ENCODE measurements at places on chromosomes 12 and 14.

- no peak for DNase-seq
Measured at GRCh38 chr14:93011650-93012325, 88.8 kb downstream of the CHGA start.

GRCh38 chr12:45208604-45209487 is 7.0 kb upstream of the ANO6 start:
- DNase-seq, result no peak

- DNase-seq, result no peak
Measured at GRCh38 chr14:77058117-77058516, 29.6 kb upstream of the IRF2BPL start.

DNA sequence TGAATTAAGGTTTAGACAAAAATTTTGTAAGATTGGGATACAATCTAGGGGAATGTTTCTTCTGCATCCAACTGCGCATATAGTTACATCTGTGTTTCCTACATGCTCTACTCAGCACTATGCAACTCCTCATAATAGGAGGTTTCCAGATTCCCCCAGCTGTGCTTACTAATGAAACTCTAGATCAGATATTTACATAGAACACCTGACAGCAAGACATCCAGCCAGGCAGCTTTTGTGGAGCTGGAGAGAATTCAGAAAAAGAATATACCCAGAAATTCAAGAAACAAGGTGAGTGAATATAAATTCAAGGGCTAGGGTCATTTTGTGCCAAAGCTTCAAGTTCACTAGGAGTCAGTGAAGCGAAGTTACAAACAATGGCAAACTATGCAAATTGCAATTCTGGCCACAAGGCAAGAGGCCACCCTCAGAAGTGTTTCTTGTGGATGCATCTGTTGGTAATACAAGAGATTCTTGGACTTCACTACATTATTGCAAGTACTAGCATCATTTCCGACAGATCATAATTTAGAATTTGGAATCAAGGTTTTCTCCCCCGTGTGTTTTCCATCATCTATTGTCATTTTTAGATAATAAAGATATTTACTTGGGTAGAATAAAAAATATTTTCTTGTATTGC is 341.2 kb upstream of the NAV3 start:
- no peak for DNase-seq

GRCh38 chr14:100837805-100838350 is 12.0 kb downstream of the MEG3 start:
- no peak for DNase-seq

- DNase-seq, result no peak
Measured at GRCh38 chr14:38143659-38144505, 63.8 kb upstream of the SSTR1 start.

DNA sequence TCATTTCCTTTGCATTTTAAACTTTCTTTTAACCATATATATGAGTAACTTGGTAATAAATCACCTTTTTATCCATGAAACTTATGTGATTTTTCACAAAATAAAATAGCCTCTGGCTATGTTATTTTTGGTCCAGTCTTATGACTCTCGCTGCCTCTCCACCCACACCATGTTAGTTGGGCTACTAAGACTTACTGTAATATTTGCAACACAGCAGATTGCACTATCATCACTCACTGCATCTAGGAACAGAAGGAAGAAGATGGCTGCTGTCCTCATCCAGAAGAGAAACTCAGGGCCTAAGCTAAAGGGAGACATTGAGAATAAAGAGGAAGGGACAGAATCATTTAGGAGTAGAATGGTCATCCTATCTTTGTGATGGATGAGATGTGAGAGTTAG is 12.6 kb upstream of the B4GALNT3 start:
- no peak for DNase-seq

DNA sequence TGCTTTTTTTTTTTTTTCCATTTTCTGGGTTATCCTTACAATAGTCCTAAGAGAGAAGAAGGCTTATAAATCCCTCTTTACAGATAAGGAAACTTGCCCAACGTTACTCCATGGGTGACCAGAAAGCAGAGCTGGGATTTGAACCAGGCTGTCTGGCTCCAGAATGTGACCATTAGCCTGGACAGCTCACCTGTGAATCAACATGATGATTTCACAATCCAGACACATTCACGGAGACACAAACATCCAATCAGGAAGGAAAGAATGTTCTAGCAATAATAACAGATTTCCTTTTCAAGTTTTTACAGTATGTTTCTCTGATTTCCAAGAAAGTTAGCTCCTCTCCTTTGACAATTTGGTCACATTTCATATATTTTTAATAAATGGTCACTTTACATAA is 118.3 kb downstream of the GALC start:
- DNase-seq, result no peak

DNA sequence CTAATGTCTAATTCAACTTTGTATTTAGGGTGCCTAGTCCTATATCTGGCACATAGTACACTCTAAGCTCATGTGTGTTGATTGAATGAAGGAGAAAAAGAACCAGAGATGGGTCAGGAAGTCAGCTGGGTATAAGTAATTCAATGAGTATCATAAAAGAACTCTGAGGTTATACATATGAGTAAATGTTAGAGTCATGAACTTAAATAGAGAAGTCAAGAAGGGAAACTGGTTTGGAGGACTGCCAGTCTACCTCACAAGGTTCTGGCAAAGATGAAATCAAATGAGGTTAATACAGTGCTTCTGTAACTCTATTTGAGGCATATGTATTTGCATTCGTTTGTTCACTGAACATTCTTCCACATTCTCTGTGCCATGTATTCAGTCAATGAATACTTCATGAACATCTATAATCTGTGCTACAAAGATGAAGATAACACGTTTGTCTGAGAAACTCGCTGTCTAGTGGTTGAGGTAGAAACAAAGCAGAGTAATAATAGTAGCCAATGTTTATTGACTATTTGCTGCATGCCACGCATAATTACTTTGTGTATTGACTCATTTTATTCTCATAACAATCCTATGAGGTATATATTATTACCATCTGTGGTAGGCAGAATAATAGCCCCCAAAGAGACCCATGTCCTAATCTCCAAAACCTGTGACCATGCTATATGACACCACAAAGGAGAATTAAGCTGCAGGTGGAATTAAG is 88.9 kb downstream of the PTGER2 start:
- DNase-seq, result no peak

DNA sequence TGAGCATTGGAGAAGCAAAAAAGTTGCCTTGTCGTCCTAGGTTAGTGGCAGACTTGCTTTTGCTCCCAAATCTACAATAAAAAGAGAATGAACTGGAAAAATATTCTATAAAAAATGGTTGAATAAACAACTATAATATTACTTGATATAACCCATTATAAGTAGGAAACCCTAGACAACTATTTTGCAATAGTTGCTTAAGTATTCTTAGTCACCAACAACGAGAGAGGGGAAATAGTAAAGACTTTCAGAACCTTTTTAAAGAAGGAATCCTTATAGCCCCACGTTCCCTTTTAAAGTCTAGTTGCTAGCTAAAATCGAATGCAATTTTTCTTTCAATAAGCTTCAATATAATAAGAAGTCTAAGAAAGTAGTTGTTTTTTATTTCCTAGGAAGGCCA is 17.5 kb downstream of the AQP6 start:
- no peak for DNase-seq

- no peak for DNase-seq
Measured at GRCh38 chr14:42944284-42944683, 1337.6 kb downstream of the LRFN5 start.

GRCh38 chr12:119005913-119006312 is 24.6 kb downstream of the SRRM4 start:
- DNase-seq, result no peak
